Sciatic nerve (tissue), 2 donors: ENCODE measurements at places on chromosomes 16 and 17. TPM values are rescaled to one million over a fixed set of nuclear protein-coding genes. Genes with fewer than 3 reads are reported as not detected.
A peak's percentile ranks its signal among the peaks of the same experiment; 100 is the strongest.

DNA sequence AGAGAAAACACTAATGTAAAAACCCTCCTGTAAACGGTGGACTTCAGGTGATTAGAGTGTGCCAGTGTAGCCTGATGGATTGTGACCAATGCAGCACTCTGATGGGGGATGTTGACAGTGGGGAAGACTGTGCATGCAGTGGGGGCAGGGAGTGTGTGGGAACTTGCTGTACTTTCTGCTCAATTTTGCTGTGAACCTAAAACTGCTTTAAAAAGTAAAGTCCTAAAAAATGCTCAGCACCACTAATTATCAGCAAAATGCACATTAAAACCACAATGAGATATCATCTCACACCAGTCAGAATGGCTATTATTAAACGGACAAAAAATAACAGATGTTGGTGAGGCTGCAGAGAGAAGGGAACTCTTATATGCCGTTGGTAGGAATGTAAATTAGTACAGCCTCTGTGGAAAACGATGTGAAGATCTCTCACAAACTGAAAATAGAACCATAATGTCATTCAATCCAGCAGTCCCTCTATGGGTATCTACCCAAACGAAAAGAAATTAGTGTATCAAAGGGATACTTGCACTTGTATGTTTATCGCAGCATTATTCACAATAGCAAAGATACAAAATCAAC lies 9.7 kb upstream of the ULK2 start:
- DNase-seq: no peak

DNA sequence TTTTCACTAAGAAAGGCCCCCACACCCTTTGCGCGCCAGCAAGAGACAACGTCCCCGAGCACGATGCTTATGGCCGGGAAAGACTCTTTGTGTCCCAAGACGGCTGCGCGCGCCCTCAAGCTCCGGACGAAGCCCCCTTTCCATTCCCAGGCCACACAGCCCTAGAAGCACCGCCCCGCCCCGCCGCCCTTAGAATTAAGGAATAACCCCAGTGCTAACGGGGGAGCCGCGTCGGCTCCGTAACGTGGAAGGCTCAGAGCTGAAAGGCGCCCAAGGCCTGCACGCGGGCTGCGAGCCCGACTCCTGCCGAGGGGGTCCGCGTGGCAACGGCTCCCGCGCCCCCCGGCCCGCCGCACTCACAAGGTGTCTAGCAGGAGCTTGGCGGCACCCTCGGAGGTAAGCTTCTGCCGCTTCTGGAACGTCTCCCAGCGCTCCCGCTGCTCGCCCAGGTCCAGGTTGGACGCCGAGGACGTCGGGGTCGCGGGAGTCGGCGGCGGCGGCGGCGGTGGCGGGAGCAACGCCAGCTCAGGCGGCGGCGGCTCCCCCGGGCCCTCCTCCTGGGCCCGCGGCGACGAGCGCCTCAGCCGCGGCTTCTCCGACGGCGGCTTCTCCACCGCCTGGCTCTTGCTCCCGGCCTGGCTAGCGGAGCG lies 477 bp downstream of the CENPV start:
- DNase-seq: peak; percentile 64

Gene KRTAP2-2
- not detected for total RNA-seq

Gene OR2C1
- 0.40 TPM for total RNA-seq

Gene RCVRN
- total RNA-seq: 1.0 TPM

- no peak for DNase-seq
Measured at GRCh38 chr17:81481815-81482505, 30.6 kb downstream of the ACTG1 start.

Gene RBL2
- 80.7 TPM for total RNA-seq

- no peak for DNase-seq
Measured at GRCh38 chr16:28320023-28320561, 27.8 kb downstream of the SBK1 start.

- no peak for DNase-seq
Measured at GRCh38 chr16:84307209-84307954, 12.7 kb downstream of the WFDC1 start.

Gene NECAB2
- total RNA-seq: 0.80 TPM

Gene NPIPA2
- 9.8 TPM for total RNA-seq
